ENCODE measurements at places on chromosomes 1 and 21.
A peak's percentile ranks its signal among the peaks of the same experiment; 100 is the strongest.

- DNase-seq = no peak
Observed at GRCh38 chr1:27566462-27567145, 37.3 kb downstream of the AHDC1 start.

GRCh38 chr21:24200052-24200451 is 1407.2 kb downstream of the MRPL39 start:
- no peak for DNase-seq

DNA sequence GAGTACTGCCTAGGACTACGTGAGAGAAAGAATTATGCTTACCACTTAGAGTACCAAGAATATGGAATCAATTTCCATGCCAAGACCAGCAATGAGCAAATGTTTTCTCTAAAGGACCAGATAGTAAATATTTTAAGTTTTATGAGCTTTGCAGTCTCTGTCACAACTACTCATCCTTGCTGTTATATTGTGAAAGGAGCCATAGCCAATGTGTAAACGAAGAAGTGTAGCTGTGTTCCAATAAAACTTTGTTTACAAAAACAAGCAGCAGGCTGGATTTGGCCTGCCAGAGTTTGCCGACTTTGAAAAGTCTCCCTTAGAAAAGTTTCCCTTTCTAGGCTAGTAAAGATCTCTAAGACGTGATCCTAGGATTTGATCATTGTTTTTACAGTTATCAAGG is 128.8 kb downstream of the PDE4B start:
- no peak for DNase-seq

- no peak for DNase-seq
Observed at GRCh38 chr1:47786316-47786715, 210.9 kb downstream of the TRABD2B start.

DNA sequence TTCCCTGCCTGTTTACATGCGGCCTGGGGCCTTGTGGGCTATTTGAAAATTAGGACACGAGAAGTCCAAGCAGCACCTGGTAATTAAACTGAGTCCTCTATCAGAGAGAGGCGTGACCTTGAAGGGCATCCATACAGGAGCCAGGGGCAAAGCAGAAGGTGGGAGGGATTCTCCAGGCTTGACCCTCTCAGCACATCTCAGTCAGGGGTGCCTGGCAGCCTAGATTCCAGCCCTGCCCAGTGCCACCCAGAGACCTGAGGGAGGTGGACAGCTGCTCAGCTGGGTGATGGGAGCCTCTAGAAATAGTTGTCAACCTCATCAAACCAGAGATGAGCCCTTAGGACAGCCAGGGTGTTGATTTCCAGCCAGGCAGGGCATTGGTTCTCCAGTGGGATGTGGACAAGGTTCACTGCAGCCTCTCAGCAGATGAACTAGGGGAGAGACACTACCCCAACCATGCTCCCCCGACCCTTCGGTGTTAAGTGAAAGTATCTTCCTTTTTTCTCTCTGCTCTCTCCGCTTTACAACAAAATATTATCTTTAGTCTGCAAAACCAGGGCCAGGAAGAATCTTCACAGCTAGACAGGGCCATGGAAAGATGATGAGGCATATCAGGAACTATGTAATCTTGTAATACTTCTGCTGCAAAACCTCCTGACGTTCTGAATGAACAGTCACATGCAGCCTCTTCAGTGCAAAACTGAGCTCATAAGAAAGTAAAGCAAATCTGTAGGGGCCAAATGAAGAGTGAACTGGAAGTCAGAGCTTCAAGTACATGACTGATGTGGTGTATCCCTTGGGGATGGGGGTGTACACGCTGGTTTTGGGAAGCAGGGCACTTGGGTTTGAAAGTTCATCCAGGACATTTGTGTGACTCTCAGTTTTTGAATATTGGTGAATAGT is 35.9 kb upstream of the ATP5PO start:
- DNase-seq = peak; percentile 64

DNA sequence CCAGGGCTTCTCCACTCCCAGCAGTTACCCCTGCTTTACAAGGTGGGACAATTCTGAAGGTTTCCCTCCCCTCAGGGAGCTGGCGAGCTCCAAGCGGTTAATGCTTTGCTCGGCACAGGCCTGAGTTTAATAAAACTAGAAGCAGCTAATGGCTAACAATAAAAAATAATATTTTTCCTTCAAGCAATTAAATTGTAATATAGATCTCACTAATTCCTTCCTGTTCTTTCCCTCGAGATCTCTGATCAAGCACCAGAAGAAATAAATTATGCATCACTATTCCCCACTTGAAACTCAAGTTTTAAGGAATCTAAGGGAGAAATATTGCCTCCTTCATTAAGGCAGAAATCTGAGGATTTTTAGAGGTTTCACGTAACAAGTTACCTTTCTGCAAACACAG is 42.9 kb downstream of the GLIS1 start:
- DNase-seq = no peak

GRCh38 chr1:87885278-87886025 is 556.8 kb downstream of the LMO4 start:
- DNase-seq = no peak

- no peak for DNase-seq
Observed at GRCh38 chr1:17955302-17956285, 152.0 kb upstream of the IGSF21 start.

DNA sequence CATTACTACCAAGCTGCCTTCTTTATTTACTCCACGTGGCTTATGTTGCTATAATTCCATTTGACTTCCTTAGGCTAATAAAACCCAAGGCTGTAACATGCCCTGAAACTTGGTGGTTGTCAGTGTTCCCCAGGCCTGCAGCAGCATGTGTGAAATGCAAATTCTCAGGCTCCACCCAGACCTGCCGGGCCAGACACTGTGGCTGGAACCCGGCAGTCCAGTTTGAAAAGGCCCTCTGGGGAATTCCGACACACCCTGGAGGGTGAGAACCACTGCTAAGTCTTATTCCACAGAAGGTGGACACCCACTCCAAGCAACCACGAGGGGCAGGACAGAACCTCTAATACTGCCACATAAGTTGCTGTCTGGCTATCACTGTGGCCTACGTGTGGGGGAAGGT is 41.4 kb downstream of the URB1 start:
- DNase-seq = no peak

GRCh38 chr21:34598931-34599400 is 15.9 kb downstream of the RCAN1 start:
- no peak for DNase-seq

DNA sequence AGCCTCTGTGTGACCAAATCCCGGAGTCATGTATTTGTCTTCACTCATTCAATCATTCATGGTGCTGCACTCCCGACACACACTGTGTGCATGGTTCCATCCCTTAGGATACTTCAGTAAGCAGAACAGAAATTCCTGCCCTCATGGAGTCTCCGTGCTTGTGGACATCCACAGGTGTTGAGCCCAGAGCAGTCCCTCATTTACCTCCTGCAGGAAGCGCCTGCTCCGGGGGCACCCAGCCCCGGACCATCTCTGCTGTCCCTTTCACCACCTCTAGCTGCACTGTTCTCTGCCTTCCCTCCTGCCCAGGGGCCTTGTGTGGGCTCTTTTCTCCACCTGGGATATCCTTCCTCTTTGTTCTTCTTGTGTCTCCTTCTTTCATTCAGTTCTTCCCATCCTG is 9.5 kb upstream of the ZBTB21 start:
- no peak for DNase-seq

GRCh38 chr1:198481661-198482060 is 58.8 kb downstream of the ATP6V1G3 start:
- no peak for DNase-seq

DNA sequence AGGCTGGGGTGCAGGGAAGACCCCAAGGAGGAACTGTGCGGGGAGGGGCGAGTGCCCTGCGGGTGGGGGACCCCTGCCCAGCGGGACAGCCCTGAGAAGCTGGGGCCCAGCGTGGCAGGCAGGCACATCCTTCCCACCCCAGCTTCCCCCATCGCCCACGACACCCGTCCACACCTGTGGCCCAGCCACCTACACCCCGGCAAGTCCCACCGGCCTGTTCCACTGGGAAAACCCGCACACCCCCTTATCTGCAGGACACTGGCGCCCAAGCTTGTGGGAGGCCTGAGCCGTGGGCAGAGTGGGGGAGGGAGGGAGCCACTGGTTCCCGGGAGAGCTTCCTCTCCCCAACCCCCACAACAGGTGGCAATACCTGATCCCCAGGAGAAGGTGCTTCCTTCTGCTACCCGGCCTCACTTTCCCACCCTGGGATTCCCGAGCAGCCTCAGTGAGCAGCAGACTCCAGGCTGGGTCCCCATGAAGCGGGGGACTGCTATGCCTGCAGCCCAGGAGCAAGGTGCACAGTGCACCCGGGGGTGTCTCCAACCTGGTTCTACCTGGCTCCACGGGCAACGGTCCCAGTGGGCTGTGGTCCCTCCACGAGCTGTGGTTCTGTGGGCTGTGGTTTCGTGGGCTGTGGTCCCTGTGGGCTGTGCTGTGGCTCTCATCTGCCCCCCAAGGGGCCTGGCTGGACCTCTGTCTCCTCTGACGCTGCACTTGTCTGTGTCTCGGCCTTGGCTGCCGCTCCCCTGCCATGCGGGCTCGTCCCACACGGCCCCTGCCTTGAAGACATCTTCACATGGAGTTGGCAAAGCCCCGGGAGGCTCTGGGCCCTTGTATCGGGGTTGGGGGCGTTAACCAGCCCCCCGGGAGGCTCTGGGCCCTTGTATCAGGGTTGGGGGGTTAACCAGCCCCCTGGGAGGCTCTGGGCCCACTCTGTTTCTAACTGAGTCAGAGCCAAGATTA is 37.8 kb upstream of the POFUT2 start:
- DNase-seq = no peak

DNA sequence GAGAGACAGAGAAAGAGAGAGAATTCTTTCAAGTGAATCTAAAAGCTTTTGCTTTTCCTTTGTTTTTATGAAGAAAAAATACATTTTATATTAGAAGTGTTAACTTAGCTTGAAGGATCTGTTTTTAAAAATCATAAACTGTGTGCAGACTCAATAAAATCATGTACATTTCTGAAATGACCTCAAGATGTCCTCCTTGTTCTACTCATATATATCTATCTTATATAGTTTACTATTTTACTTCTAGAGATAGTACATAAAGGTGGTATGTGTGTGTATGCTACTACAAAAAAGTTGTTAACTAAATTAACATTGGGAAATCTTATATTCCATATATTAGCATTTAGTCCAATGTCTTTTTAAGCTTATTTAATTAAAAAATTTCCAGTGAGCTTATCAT is 117.6 kb downstream of the PTPRC start:
- peak; percentile 50 for DNase-seq

DNA sequence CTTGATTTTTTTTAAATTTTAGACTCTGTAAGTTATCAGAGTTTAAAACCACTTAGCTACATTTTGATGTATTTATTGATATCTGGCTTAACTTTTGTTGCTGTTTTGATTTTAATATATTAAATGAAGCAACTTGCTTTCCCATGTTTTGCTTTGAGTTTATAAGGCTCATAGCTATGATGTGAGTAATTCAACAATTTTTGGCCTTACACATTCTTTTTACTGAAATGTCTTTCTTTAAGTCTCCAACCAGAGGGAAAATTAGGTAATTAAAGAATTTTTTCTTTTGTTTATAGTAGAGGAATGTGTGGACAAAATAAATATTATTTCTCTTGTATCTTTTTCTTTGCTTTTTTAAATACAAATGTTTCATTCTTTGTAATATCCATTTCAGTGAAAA is 258.3 kb upstream of the ADAMTS5 start:
- peak; percentile 66 for DNase-seq

Measured in cardiac fibroblast (primary cell).